ENCODE measurements at places on chromosomes 1 and 21. TPM values are rescaled to one million over a fixed set of nuclear protein-coding genes. Genes with fewer than 3 reads are reported as not detected.

The CFAP45 gene
- 0.13 TPM for total RNA-seq

- DNase-seq: no peak
Measured at GRCh38 chr1:19289244-19289643, 674 bp upstream of the AKR7A3 start.

DNA sequence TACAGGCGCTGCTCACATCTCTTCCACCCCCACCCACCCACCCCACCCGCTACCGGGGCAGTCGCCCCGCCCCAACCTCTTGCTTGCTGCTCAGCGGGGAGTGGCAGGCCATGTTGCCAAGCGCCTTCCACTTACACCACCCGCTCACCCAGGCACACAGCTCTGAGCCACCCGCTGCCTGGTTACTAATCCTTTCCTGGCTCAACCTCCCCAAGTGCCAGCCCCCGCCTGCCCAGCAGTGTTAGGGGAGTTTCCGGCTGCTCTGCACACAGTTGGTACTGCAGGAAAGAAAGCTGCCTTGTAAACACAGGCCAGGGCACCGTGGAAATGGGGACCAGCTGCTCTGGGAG is 56.2 kb downstream of the LACTBL1 start:
- peak; percentile 54 for DNase-seq

- no peak for DNase-seq
Measured at GRCh38 chr1:170156594-170156993, 10.8 kb downstream of the NTMT2 start.

DNA sequence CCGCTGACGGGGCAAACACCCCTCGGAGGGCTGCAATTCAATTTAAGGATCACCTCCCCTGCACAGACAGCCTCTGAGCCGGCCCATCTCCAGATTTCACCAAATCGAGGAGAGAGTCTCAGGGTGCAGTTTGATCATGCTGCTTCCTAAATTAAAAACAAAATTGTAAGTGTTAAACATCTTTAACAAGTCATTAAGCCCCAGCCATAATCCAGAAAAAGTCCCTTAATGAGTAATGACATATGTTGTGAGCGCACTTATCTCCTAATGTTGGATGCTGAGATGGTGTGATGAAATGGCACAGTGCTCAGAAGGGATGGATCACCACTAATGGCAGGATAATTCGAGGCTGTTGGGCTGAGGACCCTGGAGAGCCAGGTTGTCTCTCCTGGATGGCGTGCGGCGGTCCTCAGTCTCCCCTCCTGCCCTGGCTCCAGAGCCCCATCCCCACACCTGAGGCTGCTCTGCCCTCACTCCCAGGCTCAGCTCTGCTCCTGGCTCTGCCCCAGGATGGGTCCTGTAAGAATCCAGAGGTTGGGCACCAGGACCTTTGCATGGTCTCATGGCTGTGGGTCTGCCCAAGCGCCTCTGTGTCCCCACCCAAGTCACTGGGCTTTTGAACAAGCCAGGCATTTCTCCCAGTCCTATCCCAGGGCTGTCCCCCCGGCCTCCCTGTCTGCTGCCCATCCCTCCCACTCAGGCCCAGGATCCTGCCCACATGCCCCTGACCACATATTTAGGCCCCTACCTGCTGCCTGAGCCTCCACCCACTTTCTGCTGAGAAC is 224.4 kb upstream of the POU3F1 start:
- DNase-seq: no peak

DNA sequence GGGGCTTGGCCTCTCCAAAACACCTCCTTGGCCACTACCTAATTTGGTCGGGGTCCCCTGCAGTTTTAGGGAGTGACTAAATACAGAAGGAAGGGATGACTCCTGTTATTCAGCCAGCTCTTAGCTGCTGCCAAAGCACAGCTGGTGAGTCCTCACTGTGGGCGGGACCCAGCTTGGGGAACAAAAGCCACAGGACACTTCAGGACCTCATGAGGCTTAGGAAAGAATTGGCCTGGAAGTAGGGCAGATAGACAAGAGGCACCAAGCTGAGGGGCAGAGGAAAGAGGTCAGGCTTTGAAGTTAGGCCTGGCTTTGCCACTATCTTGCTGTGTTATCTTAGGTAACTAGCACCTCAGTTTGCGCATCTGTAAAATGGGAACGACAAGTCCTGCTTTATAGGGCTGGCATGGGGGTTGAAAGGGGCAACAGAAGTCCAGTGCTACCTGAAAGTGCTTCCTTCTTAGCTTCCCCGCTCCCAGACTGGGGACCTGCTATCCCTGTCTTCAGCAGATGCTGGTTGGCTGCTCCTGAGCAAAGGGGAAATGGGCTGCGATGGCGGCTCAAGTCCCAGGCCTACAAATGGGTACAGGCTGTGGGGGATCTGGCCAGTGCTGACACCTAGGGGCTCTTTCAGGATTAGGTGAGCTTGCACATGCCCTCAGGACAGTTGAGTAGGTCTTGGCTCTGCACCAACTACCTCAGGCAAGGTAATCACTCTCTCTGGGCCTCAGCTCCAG is 15.7 kb downstream of the IFI6 start:
- peak; percentile 24 for DNase-seq

DNA sequence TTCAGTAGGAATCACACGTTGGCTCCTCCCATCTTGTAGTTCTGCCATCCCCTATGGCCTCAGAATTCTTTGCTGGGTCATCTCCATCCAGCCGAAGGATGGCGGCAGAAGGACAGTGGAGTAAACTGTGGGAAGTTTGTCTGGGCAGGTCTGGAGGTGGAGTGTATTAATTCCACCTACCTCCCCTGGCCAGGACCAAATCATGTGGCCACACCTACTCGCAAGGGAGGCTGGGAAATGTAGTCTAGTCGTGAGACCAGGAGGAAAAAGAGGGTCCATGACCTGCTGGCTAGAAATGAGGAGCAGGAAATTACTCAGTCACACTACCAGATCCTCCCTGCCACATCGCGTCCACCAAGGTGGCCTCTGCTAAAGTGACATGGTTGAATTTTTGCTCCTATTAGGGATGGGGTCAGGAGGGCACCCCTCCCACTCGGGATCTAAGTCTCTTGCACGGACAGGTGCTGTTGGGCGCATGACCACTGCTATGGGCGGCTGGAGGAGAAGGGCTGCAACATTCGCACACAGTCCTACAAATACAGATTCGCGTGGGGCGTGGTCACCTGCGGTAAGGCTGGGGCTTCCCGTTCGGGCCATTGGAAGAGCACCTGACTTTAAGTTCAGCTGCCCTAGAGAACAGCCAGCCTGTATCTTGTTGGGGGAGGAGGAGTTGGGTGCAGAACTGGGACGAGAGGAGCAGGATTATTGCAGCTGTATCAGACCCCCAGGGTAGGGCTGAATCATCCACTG is 19.5 kb downstream of the PLA2G5 start:
- DNase-seq: no peak

DNA sequence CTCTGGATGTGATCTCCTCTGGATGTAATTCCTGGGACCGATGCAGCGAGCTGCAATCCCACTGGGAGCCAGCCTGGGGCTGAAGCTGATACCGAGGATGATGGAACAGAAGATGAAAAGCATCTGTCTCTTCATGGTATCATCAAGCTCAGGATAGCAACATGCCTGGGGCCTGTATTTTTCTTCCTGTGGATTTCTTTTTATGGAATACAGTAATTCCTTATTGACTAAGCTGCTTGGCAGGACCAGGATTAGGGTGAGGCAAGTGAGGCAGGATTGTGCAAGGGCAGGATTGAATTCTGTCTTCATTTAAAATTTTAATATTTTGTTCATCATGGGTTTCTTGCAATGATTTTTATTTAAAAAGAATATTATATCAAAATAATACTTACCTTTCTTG is 86.6 kb downstream of the SLC25A24 start:
- no peak for DNase-seq

DNA sequence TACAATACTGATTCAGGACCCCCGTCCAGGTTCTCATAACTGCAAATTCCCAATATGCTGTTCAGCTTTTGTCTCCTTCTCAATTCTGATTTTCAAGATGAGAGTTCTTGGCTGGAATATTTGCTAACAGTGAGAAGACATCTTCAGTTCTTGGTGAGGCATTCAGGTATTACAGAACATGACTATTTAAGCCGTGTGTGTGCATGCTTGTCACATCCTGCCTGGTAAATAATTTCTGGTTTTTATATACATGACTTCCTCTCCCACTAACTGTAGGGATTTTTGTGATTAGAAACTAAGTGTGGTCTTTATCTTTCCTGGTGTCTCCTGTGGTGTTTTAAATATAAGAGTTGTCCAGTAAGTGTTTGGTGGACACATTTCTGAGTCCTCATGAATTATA is 10.2 kb upstream of the SLC19A2 start:
- no peak for DNase-seq

DNA sequence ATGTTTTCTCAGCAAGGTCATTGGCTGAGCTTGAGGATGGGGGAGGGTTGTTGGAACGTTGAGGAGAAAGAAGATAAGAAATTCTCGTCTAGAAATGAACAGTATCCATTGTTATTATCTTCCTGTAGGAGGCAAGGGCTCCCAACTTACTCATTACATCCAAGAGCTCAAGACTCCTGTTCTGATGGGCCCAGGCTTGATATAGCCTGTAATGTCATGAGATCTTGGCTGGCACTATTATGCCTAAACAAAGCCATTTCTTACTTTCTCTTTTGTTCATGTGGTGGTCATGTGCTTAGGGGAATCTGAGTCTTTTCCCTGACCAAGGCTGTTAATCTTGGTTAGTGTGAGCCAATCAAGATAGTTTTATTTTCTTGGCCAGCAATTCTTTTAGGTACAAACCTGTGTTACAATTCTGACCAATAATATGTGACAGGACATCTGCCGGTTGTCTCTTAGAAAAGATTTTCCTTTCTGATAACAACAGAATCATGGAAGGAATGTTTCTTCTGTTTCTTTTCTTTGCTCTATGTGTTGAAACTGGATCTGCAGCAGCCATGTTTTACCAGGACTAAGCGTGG is 15.2 kb upstream of the IGSF3 start:
- DNase-seq: no peak

DNA sequence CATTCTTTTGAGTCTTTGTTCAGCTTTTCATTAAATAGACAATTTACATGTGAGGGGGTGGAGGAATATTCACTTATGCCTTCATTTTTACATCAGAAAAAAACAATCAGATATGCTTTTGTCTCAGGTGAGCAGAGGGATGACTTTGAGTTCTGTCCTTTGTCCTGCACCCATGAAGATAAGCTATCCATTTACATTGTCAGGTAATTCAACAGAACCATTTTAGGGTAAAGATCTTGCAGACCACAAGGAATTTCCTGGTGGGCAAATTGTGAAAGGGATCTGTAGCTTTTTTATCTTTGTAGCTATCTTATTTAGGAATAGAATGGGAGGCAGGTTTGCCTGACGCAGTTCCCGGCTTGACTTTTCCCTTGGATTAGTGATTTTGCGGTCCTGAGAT is 242.7 kb upstream of the IRF2BP2 start:
- no peak for DNase-seq

DNA sequence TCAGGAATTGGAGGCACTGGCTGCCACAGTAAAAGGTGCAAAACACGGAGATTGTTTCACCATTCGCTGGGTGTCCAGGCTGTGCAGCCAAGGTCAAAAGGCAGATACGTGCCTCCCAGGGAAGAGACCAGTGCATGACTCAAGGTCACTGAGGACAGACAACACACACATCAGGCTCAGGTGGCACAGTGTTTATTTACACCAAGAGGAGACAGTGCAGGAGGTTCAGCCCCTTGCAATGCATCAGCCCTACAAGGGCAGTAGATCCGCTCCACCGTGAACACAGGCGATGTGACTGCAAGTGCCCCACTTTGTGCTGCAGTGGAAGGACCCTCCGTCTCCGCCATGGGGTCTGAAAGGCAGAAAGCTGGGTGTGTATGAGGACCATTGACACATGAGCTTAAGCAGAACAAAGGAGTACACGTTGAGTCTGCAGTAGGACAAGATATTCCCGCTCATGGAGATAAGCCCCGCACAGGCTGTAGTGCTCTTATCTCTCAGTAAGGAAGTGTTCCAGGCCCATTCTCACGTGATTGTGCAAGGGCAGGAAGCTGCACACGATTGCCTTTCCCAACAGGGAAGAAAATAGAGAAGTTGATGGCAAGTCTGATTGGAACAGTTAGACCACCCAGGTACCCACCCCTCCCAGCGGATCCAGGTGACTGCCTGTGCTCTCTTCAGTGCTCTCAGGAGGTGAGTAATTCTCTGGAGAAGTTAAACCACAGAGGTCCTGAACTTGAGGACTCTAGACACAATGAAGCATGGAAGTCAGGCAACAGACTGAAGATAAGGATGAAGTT is 37.5 kb upstream of the QSOX1 start:
- DNase-seq: no peak

DNA sequence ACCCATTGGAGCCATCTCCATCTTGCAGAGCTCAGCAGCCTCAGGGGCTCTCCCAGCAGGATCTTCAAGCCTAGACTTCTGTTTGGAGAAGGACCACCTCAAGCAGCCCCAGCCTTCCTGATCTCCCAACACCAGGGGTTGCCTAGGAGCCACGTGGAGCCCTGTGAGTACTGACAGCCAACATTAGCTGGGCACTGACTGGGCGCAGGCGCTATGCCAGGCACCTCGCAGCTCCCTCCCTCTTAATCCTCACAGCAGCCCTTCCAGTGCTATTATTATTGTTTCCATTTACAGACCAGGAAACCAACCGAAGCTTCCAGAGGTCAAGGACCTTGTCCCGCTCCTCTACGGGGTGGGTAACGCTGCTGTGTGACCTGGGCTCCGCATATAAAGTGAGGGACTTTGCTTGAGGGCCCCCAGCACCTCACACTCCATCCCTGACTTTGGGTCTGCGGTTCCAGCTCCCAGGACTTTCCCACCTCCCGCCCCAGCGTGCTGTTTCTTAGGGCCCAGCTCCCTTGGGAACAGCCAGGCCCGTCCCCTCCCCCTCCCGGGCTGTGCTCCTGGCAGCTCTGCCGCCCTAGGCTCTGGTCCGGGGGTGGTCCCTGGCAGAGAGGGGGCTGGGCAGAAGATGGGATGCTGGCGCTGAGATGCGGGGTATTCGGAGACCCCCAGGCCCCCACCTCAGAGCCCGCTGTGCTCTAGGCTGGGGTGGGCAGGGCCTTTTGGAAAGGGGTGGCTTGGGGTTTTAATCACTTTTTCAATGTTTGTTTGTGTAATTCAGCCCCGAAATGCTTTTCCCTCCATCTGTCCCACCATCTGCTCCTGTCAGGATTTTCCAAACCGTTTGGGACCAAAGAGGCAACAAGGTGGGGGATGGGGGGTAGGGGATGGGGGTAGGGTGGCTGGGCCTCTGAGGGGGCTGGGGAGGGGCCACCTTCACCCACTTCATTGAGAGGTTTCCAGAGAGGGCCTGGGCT is 4.1 kb upstream of the HPCA start:
- no peak for DNase-seq
